ENCODE measurements at places on chromosomes 7 and 10.

GRCh38 chr10:71359364-71360046 lies 37.2 kb upstream of the CDH23 start:
- DNase-seq = no peak

DNA sequence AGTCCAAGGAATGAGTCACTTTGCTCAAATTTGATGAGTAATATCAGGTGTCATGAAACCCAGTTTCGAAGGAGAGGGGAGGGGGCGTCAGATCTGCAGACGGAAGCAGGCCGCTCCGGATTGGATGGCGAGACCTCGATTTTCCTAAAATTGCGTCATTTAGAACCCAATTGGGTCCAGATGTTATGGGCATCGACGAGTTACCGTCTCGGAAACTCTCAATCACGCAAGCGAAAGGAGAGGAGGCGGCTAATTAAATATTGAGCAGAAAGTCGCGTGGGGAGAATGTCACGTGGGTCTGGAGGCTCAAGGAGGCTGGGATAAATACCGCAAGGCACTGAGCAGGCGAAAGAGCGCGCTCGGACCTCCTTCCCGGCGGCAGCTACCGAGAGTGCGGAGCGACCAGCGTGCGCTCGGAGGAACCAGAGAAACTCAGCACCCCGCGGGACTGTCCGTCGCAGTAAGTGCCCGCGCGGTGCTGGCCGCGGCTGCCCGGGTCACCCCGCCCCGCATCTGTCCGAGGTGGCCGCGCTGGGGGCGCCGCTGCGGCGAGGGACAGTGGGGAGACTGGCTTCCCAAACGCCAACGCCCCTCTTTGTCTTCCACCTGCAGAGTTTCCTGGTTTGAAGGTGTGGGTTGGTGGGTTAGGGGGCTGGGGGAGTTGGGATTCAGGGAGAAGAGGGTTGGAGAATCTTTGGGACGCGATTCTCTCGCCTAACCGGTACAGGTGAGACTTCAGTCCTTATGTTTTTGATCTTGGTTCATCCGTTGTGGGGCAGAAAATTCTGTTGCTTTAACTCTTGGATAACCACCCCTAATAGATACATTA lies at the start of gene TAC1:
Gene TAC1, plus strand, starts transcription at position 351 of the 829 bp plus-strand sequence. CDS start 527 bp downstream, outside the sequence.
- DNase-seq = no peak

DNA sequence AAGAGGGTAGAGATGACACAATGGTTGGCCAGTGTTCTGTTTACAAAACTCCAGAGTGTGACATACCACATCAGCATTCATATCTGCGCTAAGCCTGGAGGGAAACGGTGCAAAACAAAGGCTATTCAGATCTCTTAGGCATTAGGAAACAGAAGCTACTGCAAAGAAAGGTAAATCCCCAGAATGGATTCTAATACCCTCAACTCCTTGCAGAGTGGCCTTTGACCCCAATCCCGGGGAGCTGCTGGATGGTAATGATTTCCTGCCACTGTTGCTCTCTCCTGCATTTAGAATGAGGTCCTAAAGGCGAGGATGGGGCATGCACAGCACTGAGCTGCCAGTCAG lies 65.2 kb downstream of the AOAH start:
- no peak for DNase-seq

DNA sequence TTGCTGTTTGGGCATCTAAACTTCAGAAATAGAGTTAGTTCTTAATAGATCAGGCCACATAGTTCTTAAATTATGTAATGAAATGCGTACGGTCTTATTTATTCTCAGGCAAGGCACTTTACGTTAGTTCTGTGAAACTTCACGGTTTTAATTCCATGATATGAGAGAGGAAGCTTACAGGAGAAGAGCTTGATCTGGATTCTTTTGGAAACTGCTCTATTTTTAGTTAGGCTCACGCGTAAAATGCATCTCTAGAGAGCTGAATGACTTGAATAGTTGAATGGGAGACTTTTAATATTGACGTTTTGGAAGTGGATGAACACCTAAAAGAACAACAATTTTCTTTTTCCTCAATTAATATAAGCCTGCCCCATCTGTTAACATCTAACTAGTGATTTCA lies 71.1 kb downstream of the PRKG1 start:
- no peak for DNase-seq

DNA sequence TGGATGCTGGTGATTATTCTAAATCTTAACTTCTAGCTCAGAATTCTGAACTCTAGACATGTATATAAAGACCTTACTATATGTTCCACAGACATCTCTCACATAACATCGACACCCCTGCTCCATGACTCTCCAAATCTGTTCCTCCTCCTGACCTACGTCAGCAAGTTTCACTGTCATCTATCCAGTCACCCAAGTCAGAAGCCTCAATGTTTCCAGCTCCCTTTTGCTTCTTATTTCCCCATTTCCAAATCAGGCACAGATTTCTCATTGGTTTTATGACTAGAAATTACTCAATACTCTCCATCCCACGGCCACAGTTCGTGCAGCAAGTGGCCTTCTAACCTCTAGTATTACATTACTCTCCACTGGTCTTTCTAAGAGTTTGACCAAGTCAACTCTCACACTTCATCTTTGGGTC lies 28.5 kb downstream of the EPC1 start:
- no peak for DNase-seq

- DNase-seq = no peak
Measured at GRCh38 chr10:23980094-23980493, 228.8 kb upstream of the KIAA1217 start.

DNA sequence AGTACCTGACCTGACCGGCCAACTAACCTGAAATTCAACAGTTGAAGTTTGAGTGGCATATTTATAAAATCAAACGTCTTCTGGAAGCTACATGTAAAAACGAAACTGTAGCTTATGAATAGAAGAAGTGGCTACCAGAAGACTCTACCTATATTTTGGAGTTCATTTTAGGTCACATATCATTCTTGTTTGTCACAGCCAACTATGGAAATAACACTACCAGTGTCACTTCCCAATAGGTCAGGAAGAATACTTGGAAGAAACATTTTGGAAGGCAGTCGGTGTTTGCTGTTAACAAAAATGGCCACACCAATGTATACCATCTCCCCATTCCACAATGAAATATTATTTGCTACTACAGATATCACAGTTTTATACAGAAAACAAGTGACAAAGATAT lies 12.6 kb downstream of the TWIST1 start:
- DNase-seq = no peak

DNA sequence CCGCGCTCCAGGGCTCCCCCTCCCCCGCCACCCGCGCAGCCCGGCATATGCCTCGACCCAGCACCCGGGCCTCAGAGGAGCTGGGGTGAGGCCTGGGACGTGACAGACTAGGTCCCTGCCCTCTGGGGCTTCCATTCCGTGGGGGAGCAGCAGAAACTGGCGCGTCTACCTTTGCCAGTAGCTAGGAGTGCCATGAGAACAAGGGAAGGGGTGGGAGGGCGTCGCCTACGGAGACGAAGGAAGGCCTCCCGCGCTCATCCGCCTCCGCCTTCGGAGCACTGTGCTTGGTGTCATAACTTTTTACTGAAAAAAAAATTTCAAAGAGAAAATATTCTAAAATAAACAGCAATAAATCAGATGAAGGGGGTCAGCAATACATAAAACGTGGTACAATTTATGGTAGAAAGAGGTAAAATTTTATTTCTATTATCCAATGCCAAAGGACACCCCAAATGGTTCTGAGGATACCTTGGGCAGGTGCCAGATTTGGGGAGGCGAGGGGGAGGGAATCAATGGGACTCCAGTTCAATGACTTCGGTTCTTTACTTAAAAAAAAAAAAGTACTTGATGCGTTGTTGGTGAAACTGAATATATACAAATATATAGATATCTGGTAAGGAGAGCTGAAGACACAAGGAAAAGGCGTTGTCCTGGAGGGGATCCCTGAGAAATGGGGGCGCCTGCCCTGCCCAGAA lies 35.1 kb upstream of the GRID1 start:
- no peak for DNase-seq

GRCh38 chr7:2109936-2110609 lies 122.7 kb downstream of the MAD1L1 start:
- DNase-seq = peak; percentile 23

- no peak for DNase-seq
Measured at GRCh38 chr7:139495580-139496125, 12.2 kb upstream of the KLRG2 start.

GRCh38 chr10:76408646-76409045 lies 977.2 kb downstream of the LRMDA start:
- DNase-seq = no peak

All from stimulated activated CD4-positive, alpha-beta T cell treated with anti-CD3 and anti-CD28 coated beads, Interleukin-1b, Interleukin-23, amount 100 ng/mL, for 24 hours (primary cell).